H7 (cell line): ENCODE measurements at places on chromosomes 12 and 14.

- peak; percentile 94 for DNase-seq
Measured at GRCh38 chr12:57243521-57244311, 7.3 kb downstream of the STAC3 start.

DNA sequence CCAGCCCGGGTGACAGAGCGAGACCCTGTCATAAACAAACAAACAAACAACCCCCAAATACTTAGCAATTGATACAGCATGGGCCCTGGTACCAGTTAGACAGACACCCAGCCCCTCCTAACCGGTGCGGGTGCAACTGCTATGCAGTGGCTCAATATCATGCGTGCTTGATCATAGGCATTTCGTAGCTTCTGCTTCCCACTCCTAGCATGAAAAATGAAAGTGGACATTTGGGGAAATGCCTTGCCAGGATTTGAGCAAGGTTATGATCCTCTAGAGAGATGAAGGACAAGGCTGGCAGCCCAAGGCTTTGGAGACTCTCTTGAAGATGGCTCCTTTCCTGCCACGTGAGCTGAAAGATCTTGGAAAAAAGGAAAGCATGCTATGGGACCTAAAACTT, 13.7 kb downstream of the FGF6 start:
- no peak for DNase-seq

GRCh38 chr12:82517027-82517426, 158.7 kb downstream of the METTL25 start:
- DNase-seq: peak; percentile 0

DNA sequence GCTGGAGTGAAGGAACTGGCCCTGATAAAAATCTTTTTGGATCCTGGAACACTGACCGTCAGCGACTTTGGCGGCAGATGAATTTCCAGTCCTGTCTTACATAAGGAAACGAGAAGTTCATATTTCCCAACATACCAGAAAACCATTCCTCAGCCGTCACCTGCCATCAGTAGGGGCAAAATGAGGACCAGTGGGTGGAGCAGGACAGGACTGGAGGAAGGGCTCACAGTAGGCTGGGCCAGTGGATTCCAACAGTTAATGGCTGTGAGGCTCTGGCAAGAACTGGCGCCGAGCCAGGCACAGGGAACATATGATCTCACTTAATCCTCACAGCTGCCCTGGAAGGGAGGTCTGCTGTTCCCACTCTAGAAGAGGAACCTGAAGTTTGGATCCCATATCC, 67.2 kb upstream of the FAM181A start:
- no peak for DNase-seq

GRCh38 chr14:31877255-31877798, 199.8 kb upstream of the ARHGAP5 start:
- no peak for DNase-seq

DNA sequence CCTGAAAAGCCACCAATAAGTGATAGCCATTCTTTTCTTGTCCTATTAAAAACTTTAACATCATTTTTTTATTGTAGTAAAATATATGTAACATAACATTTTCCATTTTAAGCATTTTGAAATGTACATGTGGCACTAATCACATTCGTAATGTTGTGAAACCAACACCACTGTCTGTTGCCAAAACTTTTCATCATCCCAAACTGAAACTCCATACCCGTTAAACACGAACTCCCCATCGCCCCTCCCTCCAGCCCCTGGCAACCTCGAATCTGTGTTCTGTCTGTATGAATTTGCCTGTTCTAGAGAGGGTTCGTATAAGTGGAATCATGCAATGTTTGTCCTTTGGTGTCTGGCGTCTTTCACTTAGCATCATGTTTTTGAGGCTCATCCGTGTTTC, 75.9 kb downstream of the CCDC92 start:
- no peak for DNase-seq

DNA sequence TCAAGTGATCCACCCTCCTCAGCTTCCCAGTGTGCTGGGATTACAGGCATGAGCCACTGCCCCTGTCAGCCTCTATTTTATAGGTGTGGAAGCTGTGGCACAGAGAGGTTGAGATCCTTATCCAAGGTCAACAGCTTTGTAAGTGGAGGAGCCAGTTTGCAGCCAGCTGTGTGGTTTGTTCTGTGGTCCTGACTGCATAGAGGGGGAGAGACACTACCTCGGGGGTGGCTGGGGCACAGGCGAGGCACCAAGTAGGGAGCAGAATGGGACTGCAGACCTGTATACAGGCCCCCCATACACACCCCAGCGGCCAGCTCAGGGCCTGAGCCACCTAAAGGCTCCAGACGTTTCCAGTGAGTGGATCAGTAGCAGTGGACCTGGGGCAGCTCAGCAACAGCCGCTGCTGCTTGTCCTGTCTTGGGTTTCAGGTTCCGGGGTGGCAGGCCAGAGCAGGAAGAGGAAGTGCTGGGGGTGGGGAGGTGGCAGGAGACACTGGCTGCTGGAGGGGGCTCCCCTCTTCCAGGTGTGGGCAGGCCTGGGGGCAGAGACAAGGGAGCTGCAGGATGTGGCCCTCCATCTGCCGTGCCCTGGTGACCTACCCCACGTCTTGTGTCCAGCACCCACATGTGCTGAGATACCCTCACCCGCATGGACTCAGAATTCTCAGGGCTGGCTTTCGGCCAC, 11.0 kb downstream of the ORAI1 start:
- peak; percentile 50 for DNase-seq

DNA sequence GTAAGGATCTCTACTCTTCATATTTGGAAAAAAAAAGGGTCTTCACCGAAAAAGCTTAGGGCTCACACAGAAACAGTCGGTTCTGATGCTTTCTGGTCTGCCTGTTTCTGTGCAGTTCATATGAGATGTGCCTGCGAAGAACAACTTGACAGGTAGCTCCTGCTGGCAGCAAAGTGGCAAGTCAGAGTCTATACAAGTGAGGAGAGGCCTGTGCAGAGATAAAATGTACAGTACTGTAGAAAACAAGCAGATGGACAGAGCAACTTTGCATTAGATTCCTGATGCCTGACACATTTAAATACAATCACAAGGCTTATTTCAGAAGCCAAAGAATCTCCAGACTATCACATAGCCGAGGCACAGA, 936.0 kb downstream of the DIO2 start:
- DNase-seq: no peak

GRCh38 chr12:16062611-16063010, 151.5 kb downstream of the DERA start:
- DNase-seq: no peak

GRCh38 chr14:83433618-83434017, 1900.0 kb upstream of the SEL1L start:
- DNase-seq: no peak

GRCh38 chr12:47409310-47409987, 296.4 kb downstream of the RPAP3 start:
- DNase-seq: no peak

GRCh38 chr14:59630288-59630963, 53.8 kb upstream of the CCDC175 start:
- DNase-seq: peak; percentile 84

DNA sequence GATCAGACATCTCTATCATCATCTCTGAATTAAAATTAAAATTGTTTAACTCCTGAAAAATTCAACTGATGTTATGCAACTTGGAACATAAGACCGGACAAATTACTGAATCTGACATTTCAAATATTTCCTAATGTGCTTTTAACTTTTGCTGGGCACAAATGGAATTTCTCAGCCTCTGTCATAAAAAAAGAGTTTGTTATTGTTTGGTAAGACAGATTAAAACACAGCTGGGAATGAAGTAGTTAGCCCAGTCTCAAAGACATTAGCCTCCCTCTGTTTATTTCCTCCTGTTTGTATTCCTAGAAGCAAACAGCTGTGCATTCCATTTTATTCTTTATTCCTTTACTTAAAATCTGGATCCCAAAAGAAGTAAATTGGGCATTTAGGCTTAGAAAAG, 29.4 kb downstream of the PLEKHA5 start:
- no peak for DNase-seq

DNA sequence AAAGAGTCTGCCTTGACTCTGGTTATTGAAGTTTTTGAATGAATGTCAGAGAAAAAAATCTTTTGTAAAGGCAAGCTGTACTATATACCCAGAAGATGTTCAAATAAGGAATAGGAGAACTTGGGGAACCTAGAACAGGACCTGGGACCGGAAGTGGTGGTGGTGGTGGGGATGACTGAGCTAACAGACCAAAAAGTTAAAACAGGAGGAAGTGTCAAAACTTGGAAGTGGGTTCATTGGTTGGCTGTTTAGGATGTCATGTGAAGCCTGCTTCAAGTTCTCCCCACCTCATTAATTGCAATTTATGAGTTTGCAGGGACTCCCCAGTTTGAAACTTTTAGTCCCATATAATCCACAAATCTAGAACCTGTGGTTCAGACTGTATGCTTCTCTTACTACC, 26.2 kb downstream of the PLXNC1 start:
- no peak for DNase-seq
